Anterior cingulate cortex (tissue), 58 donors: ENCODE measurements at places on chromosomes 5 and 9.

- DNase-seq, result no peak
Observed at GRCh38 chr5:150540615-150541396, 32.9 kb downstream of the NDST1 start.

- no peak for DNase-seq
Observed at GRCh38 chr5:6784481-6784880, 71.2 kb downstream of the TENT4A start.

DNA sequence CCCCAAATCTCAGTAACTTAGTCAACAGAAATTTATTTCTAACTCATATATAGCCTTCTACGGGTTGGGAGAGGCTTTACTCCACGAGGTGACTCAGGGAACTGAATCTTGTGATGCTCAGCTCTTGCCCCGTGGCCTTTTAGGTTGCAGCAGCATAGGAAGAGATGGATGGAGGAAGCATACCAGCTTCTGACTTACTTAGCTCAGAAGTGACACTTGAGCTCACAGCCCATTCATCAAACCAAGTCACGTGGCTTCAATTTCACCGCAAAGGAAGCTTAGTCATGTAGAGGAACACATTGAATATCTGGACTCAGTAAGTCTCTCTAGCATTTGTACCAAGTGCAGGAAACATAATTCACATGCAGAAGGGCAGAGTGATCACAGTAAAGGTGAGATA lies 124.1 kb upstream of the KCNN2 start:
- no peak for DNase-seq

GRCh38 chr9:96025995-96026602 lies 150.6 kb downstream of the ERCC6L2 start:
- DNase-seq, result no peak
